GM18507 (cell line): ENCODE measurements at places on chromosomes 2 and 18.

DNA sequence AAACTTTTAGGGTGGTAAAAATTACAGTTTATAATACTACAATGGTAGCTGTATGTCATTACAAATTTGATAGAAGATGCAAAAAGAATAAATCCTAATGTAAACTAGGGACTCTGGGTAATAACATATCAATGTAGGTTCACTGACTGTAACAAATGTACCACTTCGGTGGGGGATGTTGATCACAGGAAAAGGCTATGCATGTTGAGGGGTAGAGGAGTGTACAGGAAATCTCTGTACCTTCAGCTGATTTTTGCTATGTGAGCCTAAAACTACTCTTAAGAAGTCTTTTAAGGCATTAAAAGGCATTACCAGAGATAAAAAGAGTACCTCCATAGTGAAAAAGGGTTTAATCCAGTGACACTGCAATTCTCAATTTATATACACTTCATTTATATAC lies 25.0 kb downstream of the TRIP12 start:
- DNase-seq: no peak

DNA sequence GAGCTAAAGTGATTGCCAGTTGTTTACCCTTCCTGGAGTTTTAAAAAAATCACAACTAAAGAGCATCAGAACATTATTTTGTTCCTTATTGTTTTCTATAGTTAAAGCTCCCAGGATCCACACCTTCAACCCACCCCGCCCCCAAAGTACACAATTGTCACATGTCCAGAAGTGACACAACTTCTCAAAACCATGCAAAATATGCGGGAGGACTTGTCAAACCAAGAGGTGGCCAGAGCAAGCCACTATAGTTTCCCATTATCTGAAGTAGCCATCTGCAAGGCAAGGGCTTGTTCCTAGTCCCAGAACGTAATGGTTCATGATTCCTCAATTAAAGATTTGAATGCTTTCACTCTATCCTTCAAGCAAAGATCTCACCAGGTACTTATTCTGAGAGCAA lies 9.9 kb upstream of the INO80C start:
- DNase-seq: no peak

DNA sequence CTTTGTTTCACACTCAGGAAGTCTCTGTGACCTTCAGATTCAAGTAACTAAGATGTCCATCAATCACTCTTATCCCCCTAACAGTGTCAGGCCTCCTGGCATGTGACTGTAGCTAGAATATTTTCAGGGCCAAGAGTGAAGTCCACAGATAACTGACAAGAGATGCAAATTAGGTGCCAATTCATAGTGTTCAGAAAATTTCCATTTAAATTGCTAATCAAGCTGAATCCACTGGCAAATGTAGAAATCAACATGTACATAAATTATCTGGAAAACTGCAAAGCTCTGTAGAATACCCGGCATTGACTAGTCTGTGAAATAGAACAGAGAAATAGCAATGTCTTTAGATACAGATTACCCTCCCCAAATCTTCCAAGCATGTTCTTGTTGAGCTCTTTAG lies 38.6 kb upstream of the ARL4C start:
- DNase-seq: no peak

GRCh38 chr2:191041418-191042161 lies 27.6 kb upstream of the STAT1 start:
- DNase-seq: no peak

DNA sequence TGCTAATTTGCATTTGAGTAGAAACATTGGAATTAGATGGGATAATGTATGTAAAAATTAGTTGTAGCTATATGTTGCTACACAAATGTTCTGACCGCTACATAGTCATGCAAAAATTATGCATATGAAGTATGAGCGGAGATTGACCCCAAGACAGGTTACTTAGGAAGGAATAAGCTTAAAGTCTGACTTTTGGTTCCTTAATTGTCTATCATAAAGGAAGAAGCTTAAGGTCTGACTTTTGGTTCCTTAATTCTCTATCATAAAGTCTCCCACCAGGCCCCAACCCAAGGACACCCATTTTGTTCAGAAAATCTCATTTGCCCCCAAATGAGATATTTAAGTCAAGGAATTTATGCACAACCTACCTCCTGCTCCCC lies 106.5 kb downstream of the EVA1A start:
- no peak for DNase-seq

- DNase-seq: no peak
Measured at GRCh38 chr2:54416166-54416813, 39.8 kb upstream of the SPTBN1 start.

DNA sequence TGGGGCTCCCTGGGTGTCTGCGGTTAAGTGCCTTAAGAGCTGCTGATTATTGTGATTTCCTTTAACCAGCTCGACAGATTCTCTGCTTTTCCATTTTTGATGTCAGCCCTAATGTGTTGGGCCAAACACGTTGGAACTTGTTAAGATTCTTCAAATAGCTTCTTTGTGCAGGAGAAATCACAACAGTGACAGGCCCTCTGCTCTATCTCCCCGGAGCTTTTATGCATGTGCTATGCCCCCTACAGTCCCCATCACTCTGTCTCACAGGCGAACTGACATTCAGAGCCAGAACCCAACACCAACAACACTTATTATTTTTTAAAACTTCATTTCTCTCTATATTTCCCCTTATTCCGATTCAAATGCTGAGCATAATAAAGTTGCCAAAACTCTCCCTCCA lies 371.7 kb upstream of the CELF4 start:
- no peak for DNase-seq

DNA sequence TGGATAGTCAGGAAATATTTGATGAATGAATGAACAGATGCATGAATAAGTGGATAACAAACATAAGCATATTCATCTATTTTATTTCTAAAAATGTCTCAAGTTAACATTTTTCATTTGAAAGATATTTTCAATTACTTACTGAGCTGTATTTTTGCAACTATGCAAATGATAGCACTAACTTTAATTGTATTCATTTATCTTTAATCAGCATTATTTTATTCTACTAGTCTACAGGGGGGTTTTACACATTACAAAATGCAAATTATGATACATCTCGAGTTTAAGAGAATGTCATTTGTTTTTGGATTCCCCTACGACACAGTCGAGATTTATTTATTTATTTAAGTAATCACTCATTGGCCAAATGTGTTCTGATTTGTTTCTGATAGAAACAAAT lies 530.6 kb downstream of the ERBB4 start:
- no peak for DNase-seq
